ENCODE measurements at places on chromosomes 3 and 15.

- DNase-seq: no peak
Measured at GRCh38 chr15:42453826-42454225, 37.1 kb downstream of the ZNF106 start.

- no peak for DNase-seq
Measured at GRCh38 chr3:52827866-52828376, 2.6 kb downstream of the ITIH4 start.

GRCh38 chr3:149559525-149559924 is 85.0 kb downstream of the TM4SF4 start:
- DNase-seq: no peak

DNA sequence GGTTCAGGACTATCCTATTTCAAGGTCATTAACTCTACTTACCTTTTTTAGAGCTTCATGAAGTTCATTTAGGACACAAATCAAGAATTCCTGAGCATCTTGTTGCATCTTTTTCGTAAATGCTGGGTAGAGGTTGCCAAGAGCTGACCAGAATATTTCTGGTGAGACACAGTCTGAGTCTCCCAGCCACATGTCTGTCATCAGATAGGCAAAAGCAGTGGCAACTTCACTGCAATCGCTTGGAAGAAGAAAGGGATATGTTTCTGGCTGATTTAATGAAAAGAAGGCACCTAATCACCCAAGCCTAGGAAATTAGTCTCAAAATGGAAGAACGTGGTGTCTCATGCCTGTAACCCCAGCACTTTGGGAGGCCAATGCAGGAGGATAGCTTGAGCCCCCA is 2.9 kb downstream of the USP50 start:
- no peak for DNase-seq

- no peak for DNase-seq
Measured at GRCh38 chr3:53342353-53342752, 5.0 kb downstream of the DCP1A start.

DNA sequence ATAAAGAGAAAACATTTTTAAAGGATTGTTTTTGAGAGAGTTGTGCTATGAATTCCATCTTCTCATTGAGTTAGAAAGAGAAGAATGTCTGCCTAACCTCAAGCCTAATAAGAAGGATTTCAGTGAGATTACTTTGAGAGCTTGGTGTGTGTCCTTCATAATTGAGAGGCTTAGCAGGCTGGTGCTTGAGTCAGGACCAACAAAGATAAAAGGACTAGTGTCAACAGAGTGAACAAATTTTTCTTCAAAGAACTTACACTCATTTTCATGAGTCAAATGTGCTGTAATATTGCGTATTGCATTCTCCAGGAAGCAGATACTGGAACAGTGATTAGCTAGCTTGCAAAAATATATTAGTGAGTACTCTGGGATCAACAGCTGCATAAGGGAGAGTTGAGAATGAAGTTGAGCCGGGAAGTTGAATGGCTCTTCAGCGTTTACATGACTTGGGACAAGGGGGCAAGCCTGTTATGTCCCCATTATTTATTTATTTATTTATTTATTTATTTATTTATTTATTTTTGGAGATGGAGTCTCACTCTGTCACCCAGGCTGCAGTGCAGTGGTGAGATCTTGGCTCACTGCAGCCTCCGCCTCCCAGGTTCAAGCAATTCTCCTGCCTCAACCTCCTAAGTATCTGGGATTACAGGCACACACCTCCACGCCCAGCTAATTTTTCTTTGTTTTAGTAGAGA is 37.5 kb upstream of the SLITRK3 start:
- no peak for DNase-seq

DNA sequence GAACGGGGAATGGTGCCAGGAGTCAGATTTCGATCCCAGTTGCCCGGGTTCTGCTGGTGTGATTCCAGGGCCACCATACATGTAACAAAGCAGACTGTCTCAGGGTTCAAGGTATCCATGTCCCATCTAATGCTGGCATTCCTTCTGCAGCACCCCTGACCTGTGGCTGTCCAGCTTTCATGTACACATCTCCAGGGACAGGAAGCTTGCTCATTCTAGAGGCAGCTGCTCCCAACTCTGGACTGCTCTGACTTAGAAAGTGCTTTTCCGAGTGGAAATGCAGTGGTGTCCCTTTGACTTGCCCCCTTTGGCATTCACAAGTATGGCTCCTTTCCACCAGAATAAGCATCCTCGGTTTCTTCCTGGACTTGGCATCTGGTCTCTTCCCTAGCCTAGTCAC is 30.9 kb downstream of the PML start:
- no peak for DNase-seq

DNA sequence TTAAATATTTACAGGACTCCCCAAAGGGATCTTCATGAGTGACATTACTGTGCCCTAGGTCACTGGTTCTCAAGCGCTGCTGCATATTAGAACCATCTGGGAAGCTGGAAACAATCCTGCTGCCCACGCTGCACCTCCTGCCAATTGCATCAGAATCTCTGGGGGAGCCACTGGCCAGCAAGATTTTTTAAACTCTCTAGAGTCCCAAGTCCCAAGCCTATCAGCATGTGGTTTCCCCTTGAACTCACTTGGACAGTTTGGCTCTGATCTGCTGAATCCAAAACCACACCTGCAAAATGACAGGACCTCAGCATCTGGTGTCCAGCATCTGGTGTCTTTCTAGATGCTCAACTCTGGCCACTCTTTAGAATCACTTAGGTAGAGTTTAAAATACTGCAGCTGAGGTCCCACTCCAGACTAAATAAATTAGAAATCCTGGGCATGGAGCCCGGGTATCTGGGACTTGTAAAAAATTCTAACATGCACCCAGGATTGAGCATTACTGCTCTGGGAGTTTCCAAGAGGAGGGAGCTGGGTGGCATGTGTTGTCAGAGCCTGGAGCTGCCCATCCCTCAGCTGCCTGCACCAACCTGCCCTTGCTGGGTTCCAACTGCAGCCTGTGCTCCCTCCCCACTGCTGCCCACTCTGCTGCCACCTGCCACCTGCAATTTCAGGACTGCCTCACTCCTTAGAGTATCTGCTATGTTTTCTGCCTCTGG is 311.3 kb downstream of the SLC9A9 start:
- DNase-seq: no peak

GRCh38 chr3:16671690-16672089 is 66.5 kb upstream of the DAZL start:
- no peak for DNase-seq

- DNase-seq: no peak
Measured at GRCh38 chr15:52246686-52247431, 48.7 kb downstream of the MYO5C start.

GRCh38 chr3:191158815-191159214 is 40.2 kb upstream of the OSTN start:
- no peak for DNase-seq

DNA sequence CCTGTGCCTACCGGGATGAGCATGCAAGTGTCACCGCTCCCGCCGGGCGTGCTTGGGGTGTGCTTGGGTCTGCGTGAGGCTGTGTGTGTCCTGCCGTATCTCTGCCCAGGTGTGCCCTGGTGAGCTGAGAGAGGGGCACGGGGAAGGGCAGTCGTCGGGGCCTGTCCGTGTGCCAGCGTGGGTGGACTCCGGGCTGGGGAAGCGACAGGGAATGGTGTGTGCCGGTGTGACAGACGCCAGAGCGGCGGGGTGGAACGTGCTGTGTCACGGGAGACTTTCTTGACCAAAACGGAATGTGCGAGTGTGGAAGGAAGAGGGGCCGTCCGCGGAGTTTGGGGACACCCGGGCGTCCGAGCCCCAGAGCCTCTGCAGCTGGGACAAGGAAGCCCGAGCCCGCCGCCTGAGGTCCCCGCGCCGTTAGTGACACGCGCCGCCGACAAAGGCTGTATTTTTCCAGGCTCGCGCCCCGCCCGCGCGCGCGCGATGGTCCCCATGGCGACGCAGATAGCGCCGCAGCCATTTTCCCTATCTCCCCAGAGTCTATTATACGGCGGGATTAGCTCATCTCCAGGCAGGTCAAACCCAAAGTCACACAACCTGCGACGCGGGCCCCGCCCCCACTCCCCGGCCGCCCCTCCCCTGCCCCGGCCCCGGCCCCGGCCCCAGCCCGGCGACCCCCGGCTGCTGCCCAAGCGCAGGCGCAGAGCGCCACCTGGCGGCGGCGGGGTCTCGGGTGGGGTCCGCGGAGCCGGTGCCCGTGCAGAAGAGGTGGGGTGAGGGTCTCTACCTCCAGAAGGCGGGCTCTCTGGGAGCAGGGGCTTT is 4.5 kb upstream of the GATA2 start:
- peak; percentile 70 for DNase-seq

DNA sequence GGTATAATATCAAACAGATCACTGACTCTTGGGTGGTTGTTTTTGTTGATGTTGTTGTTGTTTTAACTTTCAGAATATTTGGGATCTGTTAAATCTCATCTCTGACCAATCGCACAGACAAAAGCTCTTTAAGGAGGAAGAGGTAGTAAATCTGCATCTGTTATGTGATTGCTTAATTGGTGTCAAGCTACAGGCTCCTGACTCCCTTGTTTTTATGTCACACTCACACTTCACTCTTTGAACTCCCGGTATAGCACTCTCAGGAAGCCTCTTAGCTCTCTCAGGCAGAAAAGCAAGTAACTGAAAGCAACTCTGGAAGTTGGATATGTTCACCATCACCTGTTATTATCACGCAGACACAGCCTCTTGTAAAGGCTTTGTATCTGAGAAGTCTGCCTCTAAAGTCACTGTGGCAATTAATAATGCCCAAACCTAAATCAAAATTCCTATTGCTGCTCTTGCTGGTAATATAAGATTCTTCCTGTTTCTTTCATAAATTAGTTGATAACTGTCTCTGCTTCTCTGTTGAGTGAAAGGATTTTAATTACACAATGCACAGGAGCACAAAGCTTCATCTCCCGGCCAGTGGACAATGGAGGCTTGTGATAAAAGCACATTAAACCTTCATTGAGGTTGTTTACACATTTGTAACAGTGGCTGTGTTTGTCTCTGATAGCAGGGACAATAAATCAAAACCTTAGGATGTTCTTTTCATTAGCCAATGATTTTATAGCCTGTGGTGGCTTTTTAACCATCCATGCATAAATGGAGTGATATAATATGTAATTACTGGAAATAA is 576.7 kb downstream of the MFSD1 start:
- no peak for DNase-seq

DNA sequence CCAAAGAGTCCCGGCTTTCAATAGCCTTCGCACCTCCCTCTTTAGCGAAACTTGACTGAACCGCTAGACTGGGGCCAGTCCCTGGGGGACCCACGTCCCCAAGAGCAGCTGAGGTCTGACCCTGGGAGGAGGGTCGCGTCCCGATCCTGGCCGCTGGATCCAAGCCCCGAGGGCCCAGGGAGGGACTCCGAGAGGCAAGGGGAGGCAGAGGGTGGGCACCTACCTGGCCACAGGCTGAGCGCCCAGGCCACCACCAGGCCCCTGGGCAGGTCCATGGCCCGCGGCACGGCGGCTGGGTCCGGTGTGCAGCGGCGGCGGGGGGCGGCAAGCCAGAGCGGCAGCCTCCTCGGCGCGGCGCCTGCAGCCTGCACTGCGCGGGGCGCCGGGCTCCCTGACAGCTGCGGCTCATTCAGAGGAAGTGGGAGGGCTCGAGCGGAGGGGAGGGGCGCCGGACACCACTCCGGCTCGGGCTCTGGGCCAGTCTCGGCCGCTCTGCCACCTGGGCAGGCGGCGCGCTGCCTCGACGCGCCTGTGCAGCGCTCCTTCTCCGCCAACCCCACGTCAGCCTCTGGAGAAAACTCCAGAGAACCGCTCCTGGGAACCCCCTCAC is at the start of gene ITGA11:
TSS of gene ITGA11 (minus strand) at position 372 of the 610 bp plus-strand sequence. CDS start at position 275, 97 bp downstream.
- DNase-seq: no peak

DNA sequence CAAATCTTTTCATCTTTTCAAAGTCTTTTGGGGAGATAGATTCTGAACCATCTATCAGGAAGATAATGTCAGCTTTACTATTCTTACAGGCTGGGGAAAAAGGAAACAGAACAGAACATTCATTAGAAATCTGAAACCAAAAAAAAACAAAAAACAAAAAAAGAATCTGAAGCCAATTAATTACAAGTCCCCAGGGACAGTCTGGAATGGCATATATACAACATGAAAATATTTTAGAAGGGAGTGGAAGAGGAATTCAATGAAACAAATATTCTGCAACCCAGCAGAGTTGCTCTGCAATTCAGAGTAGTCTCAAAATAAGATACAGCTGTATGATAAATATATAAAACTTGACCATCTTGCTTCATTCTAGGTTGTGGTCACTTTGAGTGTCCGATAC is 41.7 kb upstream of the CAPN7 start:
- DNase-seq: no peak

GRCh38 chr3:41650406-41650805 is 311.5 kb downstream of the ULK4 start:
- DNase-seq: no peak

DNA sequence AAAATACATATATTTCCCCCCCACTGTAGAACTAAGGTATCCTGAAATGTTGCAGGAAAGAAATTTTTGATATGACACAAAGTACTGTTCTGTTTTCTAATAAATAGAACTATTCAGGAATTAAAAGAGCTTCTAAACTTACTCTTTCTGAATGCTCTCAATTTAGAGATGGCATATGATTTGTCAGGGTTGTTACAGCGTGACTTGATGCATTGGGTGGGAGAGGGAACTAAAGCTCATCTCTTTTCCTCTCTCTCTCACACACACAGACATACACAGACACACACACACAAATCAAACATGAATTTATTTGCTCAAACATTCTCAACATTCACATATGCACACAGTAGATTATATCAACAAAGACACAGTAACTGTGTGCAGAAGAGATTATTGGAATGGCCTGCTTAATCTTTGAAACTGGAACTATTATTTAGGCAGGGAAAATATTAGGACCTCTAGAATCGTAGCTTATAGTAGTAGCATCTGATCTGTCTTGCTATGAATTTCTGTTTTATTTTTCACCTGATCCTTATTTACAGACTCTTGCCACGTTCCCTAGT is 807.4 kb upstream of the GBE1 start:
- no peak for DNase-seq

GRCh38 chr3:14988988-14989394 is 41.6 kb downstream of the NR2C2 start:
- peak; percentile 63 for DNase-seq

DNA sequence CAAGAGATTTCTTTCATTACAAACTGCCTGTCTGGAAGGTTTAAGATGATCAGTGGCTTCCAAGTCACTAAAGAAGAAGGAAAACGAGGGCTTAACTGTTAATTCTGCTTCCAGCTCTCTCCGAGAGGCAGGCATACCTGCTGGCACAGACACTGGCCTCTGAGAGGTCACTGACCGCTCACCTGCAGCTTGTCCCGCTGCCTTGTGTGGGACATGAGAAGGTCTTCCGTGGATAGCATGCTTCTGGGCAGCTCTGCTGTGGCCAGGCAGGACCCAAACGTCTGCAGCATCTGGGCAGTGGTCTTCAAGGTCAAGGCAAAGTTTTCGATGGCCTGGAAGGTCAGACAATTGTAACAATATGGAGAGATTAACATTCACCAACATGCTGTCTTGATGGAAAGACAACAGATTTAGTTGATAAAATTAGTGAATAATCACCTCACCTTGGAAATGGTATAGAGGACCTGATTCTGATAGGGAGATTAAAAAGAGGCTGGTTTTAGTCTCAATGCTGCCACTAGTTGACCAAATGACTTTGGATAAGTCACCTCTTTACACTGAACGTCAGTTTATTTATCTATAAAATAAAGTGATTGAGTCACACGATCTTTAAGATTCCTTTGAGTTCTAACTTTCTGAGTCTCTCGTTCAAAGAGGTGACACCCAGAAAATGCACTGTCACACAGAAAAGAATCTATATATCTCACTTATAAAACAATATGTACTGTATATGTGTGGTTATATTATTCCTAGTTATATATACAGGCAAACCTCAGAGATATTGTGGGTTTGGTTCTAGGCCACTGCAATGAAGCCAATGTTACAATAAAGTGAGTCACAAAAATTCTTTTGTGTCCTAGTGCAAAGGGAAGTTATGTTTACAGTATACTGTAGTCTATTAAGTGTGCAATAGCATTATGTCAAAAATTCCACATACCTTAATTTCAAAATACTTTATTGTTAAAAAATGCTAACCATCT is 65.1 kb downstream of the B3GNT5 start:
- no peak for DNase-seq
